ENCODE measurements at places on chromosomes 16 and 17. TPM values are rescaled to one million over a fixed set of nuclear protein-coding genes. Genes with fewer than 3 reads are reported as not detected.

DNA sequence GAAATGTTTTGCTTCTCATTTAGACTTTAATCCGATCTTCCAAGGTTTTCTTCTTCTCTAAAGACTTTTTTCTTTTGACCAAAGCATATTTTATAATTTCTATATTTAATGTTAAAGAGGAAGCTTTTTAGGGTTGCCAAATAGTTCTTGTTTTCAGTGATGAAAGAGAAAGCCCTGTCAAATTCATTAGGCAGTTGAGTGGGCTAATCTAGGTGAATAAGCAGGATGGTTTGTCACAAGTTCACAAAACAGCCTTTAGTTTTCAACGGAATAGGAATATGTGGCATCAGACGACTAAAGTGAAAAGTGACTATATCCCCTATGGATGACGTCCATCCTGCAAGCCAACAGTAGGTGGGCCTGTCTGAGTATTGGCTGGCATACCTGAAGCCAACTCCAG is 118.8 kb downstream of the NLK start:
- H3K27me3 ChIP-seq = no peaks in the 10 kb centered on the region
- no peaks in the 10 kb centered on the region for H3K4me1 ChIP-seq
- H3K4me3 ChIP-seq = no peak overlapping the region
- no peak for DNase-seq

GRCh38 chr17:30358055-30358760 is 20.5 kb upstream of the CPD start:
- H3K4me3 ChIP-seq = no peak overlapping the region
- no peaks in the 10 kb centered on the region for H3K4me1 ChIP-seq
- no peak overlapping the region for H3K27ac ChIP-seq
- no peaks in the 10 kb centered on the region for H3K36me3 ChIP-seq
- DNase-seq = no peak

DNA sequence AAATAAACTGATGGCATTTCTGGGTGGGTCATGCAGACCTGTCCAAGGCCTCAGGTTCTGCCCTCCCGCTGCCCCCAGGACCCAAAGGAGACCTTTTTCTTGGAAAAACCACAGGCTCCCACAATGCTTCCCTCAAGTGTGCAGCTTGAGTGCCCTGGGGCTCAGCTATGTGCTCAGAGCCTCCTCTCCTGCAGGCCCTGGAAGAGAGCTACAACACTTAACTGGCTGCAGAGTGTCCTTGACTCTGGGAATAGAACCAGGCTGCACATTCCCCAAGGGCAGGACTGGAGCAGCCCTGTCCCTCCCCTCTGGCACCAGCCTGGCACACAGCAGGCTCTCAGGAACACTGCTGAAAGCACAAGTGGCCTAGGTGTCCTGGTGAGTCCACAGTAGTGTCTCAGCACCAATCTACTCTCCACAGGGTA is 4.8 kb upstream of the SREBF1 start:
- DNase-seq = peak; percentile 49
- H3K36me3 ChIP-seq = no peaks in the 10 kb centered on the region
- H3K4me1 ChIP-seq = no peaks in the 10 kb centered on the region
- H3K27ac ChIP-seq = no peak overlapping the region
- H3K4me3 ChIP-seq = no peak overlapping the region
- H3K27me3 ChIP-seq = no peaks in the 10 kb centered on the region

DNA sequence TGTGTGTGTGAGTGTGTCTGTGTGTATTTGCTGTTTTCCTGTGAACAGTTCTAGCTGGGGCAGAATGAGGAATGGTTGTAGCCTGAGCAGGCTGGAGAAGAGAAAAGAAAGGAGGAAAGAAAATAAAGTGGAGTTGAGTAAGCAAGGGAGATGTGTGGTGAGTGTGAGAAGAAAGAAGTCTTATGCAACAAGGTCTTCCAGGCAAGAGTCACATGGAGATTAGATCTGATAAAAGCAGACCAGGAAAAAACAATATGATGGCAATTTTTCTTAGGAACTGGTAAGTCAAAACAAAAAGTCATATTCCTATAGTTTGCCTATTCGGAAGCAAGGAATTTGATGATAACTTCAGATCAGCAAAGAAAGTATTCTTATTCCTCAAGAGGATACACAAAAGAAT is 125.0 kb downstream of the HS3ST3A1 start:
- no peak overlapping the region for H3K27ac ChIP-seq
- H3K27me3 ChIP-seq = no peaks in the 10 kb centered on the region
- no peaks in the 10 kb centered on the region for H3K4me1 ChIP-seq
- DNase-seq = no peak
- no peak overlapping the region for H3K4me3 ChIP-seq

Gene BICDL2
- total RNA-seq = 0.18 TPM

Gene TNFRSF13B
- not detected for total RNA-seq

DNA sequence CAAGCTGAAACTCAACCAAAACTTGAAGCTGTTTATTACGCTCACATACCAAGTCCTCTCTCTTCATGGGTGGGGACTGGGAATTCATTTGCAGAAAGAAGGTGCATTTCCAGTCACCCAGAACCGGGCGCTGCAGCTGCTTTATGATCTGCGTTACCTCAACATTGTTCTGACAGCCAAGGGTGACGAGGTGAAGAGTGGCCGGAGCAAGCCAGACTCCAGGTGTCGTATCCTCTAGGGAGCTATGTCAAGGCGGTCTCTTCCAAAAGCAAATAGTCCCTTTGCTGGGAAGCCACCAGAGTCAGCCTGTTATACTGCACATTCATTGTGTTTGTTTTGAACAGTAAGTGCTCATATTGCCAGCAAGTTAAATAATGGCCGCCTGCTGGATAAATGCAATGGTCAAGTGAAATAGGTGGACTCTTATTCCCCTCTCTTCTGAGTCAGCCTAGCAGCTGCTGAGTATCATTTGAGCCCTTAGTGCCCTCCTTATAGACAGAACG is 12.7 kb downstream of the COG1 start:
- H3K4me3 ChIP-seq = no peak overlapping the region
- no peaks in the 10 kb centered on the region for H3K27me3 ChIP-seq
- no peak overlapping the region for H3K27ac ChIP-seq
- peaks cover 7% of the 10 kb centered on the region for H3K36me3 ChIP-seq
- DNase-seq = no peak

DNA sequence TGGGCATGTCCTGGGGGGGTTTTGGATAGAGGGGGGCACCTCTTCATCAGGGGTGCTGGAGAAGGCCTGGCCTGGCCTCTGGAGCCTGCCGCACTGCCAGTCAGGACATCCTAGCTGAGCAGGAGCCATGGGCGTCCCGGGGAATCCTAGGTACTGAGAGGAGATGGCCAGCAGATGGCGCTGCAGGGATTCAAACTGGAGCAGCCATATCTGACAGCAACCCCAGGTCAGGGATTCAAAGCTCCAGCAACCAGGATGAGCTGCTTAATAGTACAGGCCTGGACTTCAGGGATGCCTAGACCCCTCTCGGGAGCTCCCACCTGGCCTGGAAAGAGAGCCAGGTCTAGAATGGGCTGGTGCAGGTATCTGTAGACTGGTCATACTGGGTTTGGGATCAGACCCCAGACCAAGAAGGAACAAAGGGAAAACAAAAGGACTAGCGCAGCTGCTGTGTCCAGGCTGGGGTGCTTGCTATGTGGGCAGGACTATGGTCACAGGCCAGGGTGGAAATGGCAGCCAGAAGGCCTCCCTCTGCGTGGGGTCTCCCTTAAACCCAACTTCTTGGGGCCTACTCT is 306.9 kb upstream of the RBFOX1 start:
- no peaks in the 10 kb centered on the region for H3K36me3 ChIP-seq
- H3K27ac ChIP-seq = no peak overlapping the region
- peak; percentile 66 for DNase-seq
- no peaks in the 10 kb centered on the region for H3K4me1 ChIP-seq

Gene CHST6
- total RNA-seq = 2.4 TPM

- peak; percentile 88 for DNase-seq
- H3K27ac ChIP-seq = no peak overlapping the region
- no peaks in the 10 kb centered on the region for H3K36me3 ChIP-seq
- no peaks in the 10 kb centered on the region for H3K4me1 ChIP-seq
- no peak overlapping the region for H3K4me3 ChIP-seq
These were observed 29.3 kb downstream of the TK2 start for GRCh38 chr16:66520406-66521170.
